ENCODE measurements at places on chromosomes 5 and 9.

GRCh38 chr9:103789686-103790085 is 304.4 kb upstream of the SMC2 start:
- H3K36me3 ChIP-seq, result no peaks in the 10 kb centered on the region
- no peaks in the 10 kb centered on the region for H3K4me1 ChIP-seq
- DNase-seq, result no peak
- H3K27ac ChIP-seq, result no peak overlapping the region
- H3K4me3 ChIP-seq, result no peak overlapping the region
- H3K27me3 ChIP-seq, result no peaks in the 10 kb centered on the region

GRCh38 chr9:20040991-20041696 is 252.3 kb upstream of the SLC24A2 start:
- H3K27ac ChIP-seq, result no peak overlapping the region
- H3K27me3 ChIP-seq, result no peaks in the 10 kb centered on the region
- H3K36me3 ChIP-seq, result no peaks in the 10 kb centered on the region
- no peaks in the 10 kb centered on the region for H3K4me1 ChIP-seq
- H3K4me3 ChIP-seq, result no peak overlapping the region

DNA sequence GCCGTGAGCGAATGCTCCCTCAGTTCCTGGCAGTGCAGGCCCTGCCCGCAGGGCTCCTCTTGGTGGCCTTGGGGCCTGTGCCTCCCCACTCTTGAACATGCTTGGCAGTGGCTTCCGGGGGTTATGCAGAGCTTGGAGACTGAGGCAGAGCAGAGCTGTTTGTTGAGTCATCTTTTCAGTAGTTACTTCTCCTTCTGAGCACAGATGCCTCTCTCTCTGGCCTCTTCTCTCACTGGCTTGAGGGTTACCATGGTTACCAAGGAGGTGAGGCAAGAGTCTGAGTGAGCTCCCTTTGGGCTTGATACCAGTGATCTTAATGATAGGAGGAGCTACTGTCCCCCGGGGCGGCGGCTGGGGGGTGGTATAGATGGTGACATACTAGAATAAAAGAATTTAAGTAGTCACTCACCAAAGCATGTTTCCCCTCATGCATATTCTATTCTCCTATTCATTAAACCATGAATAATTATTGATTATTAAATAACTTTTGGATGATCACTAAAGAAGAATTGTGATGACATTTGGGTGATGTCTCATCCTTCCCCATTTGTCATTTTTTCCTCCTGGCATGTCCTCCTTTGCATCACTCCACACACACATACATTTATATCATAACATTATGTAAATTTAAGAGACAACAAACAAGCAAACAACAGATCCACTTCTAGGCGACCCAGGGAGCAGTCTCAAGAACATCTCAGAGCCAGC is 111.1 kb downstream of the ARHGAP26 start:
- no peak overlapping the region for H3K27ac ChIP-seq
- no peak for DNase-seq

- no peaks in the 10 kb centered on the region for H3K36me3 ChIP-seq
- no peaks in the 10 kb centered on the region for H3K27me3 ChIP-seq
- DNase-seq, result no peak
- no peak overlapping the region for H3K27ac ChIP-seq
- no peaks in the 10 kb centered on the region for H3K4me1 ChIP-seq
These were observed 417.7 kb downstream of the IRX1 start for GRCh38 chr5:4013106-4013898.

DNA sequence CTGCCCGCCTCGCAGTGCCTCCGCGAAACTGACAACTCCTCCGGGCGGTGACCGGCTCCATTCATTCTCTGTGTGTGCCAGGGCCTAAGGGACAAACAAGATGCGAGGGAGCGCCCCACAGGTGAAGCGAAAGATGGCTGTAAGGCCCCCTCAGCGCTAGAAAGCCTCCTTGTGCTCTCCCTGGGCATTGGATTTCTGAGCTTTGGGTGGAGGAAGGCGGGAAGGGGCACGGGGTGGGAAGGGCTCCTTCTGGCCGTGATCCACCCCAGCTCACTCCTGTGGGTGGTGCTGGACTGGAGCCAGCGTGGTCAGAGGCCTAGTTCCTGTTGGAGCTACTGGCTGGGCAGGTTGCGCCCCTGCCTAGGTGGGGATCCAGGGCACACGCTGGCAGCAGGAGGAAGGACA is 943 bp downstream of the GALNT12 start:
- peak overlapping the region; percentile 70 for H3K4me3 ChIP-seq
- peaks cover 8% of the 10 kb centered on the region for H3K4me1 ChIP-seq
- H3K36me3 ChIP-seq, result no peaks in the 10 kb centered on the region
- no peak overlapping the region for H3K27ac ChIP-seq
- no peak for DNase-seq

DNA sequence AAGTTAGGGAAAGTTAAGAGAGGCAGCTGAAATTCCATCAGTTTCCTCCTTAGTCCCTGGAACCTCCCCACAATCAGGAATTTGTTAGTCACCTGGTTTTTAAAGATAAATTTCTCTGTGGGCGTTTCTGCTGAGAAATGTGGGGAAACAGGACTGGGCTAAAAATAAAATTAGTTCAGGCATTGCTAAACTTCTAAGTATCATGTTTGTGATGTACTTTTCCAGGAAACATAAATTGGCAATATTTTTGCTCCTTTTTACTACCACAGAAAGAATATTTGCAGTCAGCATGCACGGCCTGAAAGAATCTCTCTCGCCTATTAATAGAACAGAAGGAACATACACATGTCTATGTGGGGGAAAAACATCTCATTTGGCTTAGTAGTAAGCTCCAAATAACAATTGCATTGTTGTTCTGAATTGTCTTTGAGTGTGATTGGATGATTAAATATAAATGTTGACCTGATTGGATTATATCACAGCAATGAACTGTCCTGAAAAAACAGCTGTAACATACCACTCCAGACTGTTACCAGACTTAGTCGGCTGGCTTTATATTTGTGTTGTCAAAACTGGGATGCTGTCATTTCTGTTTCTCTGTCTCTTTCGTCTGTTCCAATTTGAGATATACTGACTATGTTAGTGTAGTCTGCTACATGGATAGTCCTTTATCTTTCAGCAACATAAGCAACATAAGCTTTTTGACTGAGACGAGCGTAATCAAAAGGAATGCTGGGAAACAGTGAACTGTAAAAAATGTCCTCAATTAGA is 12.9 kb downstream of the TJP2 start:
- no peak overlapping the region for H3K27ac ChIP-seq
- no peaks in the 10 kb centered on the region for H3K36me3 ChIP-seq
- no peaks in the 10 kb centered on the region for H3K27me3 ChIP-seq
- H3K4me1 ChIP-seq, result no peaks in the 10 kb centered on the region

DNA sequence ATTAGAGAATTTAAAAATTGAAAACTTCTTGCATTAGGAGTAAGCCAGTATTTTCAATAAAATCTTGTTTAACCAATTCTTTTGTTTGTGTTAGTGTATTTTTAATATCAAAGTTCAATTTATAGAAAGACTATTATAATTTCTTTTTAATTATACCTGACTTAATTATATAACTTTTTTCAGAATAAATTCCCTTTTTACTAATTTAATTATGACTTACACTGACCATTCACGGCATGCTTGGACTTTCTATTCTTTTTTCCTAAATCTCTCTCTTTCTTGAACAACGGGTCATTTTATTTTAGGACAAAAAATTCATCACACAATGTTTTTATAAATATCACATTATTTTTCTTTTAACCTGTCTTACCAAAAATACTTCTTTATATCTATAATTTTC is 555.3 kb upstream of the PTGER4 start:
- DNase-seq, result no peak
- H3K27ac ChIP-seq, result no peak overlapping the region
- no peaks in the 10 kb centered on the region for H3K27me3 ChIP-seq
- H3K4me3 ChIP-seq, result no peak overlapping the region

DNA sequence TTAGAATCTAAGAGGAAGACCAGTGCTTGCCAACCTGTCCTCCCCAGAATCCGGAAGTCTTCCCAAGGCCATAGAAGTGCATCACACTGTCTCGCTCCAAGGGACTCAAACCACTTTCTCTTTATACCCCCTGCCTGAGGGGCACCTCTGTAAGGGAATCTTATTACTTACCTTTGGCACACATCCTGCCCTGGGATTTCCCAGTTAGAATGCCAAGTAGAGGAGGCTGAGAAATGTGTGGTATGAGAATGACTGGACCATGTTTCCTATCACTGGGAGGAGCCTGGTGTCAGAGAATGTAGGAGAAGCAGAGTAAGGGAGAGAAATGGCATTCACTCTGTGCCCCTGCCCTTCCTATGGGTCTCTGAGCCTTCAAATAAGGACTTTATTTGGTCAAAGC is 85.8 kb downstream of the AOPEP start:
- H3K27ac ChIP-seq, result no peak overlapping the region
- no peaks in the 10 kb centered on the region for H3K27me3 ChIP-seq
- H3K4me1 ChIP-seq, result no peaks in the 10 kb centered on the region
- H3K36me3 ChIP-seq, result no peaks in the 10 kb centered on the region

DNA sequence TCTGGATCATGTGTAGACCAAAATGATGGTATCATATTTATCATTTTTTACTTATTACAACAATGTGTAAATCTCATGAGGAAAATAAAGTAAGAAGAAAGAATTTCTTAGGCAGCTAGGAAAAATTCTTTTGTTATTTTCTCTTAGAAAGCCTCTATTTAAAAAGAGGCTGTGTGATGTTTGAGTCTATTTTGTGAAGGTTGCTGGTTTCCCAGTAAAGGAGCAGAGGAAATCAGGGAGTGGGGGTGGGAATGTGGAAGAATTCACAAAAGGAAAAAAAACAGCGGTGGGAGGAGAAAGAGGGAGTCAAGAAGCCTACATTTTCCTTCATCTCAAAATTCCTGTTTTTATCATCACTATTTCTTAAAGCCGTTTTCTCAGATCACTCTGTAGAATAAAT is 20.1 kb downstream of the PTCH1 start:
- no peaks in the 10 kb centered on the region for H3K36me3 ChIP-seq
- H3K27me3 ChIP-seq, result no peaks in the 10 kb centered on the region
- H3K4me1 ChIP-seq, result peaks cover 21% of the 10 kb centered on the region
- H3K4me3 ChIP-seq, result no peak overlapping the region
